ENCODE measurements at places on chromosomes 1 and 21. TPM values are rescaled to one million over a fixed set of nuclear protein-coding genes. Genes with fewer than 3 reads are reported as not detected.

Gene HAO2
- total RNA-seq = not detected

Gene BTBD8
- total RNA-seq = 0.86 TPM

Gene PGLYRP4
- not detected for total RNA-seq

Gene FAAH
- total RNA-seq = 1.3 TPM

Gene NFASC
- 0.75 TPM for total RNA-seq

Gene CATSPERE
- total RNA-seq = 0.26 TPM

Gene TRPM2
- not detected for total RNA-seq

Gene TPTE
- not detected for total RNA-seq

Gene SLC44A3
- not detected for total RNA-seq

Gene LMOD1
- total RNA-seq = not detected

DNA sequence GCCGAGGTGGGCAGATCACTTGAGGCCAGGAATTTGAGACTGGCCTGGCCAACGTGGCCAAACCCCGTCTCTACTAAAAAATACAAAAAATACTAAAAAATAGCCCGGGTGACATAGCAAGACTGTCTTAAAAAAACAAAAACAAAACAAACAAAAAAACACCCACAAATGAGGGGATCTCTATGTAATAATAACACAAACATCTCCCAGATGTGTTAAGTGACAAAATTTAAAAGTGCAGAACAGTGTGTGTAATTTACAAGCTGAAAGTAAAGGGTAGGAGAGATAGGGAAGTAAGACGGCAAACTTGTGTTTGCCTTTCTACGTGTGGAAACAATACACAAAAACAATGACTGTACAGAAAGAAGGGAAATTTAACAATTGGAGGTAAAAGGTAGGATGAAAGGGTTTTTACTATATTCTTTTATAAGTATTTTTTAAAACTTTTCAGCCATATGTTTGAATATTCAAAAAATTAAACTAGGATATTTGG, 36.3 kb downstream of the ARID4B start:
- DNase-seq = no peak

GRCh38 chr21:39788383-39788782, 43.4 kb downstream of the IGSF5 start:
- peak; percentile 48 for DNase-seq

GRCh38 chr1:47569261-47569660, 131.4 kb downstream of the FOXD2 start:
- DNase-seq = no peak

DNA sequence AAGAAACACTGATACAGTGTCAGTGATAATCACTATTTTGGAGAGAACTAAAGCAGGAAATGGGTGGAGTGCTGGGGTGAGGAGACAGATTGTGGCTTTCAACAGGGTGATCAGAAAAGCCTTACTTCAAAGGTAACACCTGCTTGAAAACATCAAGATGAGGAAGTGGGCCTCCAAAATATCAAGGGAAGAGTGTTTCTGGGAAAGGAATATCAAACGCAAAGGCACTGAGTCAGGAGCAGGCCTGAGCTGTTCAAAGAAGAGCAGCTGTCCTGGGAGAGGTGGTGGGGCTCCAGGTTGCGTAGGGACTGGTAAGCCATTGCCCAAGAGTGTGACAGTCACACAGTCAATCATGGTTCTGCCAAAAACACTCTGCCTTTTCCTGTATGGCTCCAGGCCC, 47.1 kb upstream of the ATP1A1 start:
- DNase-seq = peak; percentile 51

- DNase-seq = peak; percentile 86
Measured at GRCh38 chr1:2044510-2045319, 5.5 kb upstream of the PRKCZ start.

DNA sequence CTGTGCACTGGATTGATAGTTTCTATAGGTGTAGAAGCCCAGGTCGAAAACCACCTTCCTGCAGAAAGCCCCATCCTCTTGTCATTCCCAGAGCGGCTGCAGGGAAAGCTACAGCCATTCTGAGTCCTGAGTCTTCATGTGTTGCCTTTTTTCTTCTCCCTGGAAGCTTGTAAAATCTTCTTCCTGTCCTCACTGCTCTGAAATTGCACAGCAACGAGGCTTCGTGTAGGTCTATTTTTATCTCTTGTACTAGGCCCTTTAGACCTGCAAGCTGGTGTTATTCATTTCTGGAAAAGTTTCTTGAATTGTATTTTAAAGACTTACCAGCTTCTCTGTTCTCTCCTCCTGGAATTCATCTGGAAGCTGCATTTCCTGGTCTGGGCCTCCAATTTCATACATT, 44.2 kb upstream of the ETS2 start:
- DNase-seq = no peak

DNA sequence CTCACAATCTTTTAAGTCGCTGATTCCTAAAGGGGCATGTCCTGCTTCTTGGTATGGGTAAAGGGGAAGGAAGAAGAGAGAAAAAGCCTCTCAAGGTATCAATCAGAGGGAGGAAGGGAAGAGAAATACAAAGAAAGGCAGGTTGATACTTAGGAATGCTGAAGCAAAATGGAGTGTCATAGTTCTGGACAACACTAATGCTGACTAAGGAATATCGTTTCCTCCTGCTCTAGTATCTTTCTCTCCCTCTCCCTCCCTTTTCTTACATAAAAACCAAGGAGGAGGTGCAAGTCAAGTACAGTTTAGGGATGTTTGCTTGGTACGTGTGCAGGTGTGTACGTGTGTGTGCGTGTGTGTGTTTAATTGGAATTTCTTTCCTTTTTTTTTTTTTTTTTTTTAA, 44.9 kb upstream of the IL12RB2 start:
- DNase-seq = no peak

DNA sequence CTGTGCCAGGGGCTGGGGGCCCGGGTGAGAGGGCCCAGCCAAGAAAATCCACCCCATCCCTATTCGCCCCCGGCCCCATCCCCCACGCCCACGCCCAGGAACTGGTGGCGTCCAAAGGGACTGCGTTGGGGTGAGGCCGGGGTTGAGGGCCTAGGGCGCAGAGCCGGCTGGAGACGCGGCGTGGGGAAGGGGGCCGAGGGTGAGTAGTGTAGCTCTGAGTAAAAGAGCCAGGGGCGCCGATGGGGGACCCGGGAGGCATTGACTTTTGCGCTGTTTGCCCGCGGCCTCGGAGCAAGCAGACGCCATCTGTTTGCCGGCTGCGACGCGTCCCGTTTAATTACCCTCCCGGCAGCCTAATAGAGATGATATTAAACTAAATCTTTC, 3.5 kb upstream of the DMRTA2 start:
- no peak for DNase-seq

GRCh38 chr1:25684216-25684965, 67.8 kb downstream of the MAN1C1 start:
- DNase-seq = no peak

- no peak for DNase-seq
Measured at GRCh38 chr1:184019069-184019468, 18.5 kb downstream of the COLGALT2 start.

DNA sequence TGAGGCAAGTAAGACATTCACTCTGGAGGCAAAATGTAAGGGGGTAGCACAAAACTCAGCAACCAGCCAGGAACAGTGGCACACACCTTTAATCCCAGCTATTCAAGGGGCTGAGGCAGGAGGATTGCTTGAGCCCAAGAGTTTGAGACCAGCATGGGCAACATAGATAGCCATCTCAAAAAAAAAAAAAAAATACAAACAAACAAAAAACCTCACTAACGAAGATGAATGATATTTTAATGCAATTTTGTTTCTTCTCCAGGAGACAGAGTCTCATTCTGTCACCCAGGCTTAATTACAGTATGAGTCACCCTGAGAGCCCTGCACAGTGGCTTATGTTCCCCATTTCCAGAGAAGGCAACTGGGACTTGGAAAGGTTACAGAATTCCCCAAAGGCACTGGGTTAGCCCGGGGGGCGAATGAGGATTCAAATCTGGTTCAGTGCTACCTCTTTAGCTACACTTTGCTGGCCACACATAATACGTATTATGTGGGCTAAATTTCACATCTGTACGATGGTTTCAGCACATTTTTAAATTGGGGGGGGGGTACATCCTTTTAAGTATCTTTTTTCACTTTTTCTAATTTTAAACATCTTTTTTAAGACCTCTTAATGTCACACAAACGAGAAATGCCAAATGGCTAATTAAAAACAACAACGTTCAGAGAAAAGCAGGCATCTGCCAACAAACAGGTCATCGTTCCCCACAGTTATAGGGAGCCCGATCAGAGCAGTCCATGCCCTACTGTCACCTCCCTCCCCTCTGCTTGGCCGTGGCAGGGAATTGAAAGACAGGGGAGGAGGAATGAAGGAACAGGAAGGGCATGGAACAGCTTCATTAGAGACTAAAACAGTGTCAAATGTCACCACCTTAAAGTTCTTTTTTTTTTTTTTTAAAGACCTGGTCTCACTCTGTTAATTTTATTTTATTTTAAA, 3.5 kb downstream of the CELA2A start:
- no peak for DNase-seq

DNA sequence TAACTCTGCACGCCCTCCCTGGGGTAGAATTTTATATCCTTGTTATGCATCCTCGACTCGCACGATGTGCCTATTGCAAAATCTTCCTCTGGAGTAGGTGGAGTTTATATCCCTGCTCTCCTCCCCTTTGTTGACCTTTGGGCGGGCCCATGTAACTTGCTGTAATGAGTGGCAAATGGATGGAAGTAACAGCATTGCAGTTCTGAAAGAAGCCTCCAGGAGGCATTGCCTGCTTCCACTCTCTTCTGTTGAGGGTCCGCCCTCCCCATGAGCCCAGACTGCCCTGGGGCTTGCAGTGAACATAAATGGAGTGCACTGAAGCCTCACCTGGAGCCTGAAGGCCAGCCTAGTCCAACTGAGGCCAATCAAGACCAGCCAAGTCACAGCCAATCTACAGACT, 62.2 kb upstream of the GRIK3 start:
- DNase-seq = peak; percentile 79

DNA sequence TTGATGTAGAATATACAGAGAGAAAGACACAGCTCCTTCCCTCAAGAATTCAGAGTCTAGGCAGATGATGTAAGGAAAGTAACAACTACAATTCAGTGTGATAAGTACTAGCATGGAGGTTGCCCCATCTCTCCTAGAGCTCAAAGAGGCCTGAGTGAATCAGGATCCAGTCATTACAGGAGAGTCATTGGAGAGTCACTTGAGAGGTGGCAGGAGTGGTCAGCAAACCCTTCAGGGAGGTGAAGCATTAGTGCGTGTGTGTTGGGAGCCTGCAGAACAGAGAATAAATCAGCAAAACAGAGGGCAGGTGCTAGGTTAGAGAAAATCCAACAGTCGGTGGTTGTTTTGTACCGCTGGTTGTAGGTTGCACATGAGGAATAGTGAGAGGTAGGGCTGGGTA, 46.1 kb downstream of the GRIK1 start:
- DNase-seq = no peak

GRCh38 chr1:92484472-92485380, 2.0 kb downstream of the GFI1 start:
- DNase-seq = peak; percentile 92

GRCh38 chr1:64624218-64624713, 120.6 kb upstream of the RAVER2 start:
- no peak for DNase-seq

GRCh38 chr1:9654051-9654833, 2.7 kb downstream of the PIK3CD start:
- DNase-seq = peak; percentile 89

DNA sequence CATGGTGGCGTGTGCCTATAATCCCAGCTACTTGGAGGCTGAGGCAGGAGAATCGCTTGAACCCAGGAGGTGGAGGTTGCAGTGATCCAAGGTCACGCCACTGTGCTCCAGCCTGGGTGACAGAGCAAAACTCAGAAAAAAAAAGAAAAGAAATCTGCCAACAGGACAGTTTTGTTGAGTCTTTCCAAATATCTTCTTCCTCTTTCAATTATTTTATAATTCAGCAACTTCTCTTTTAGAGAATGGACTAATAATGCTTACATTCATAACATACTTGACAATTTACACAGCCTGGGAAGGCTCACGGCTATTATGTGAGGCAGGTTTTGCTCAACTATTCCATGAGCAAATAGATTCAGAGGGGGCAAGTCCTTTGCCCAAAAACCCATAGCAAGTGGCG, 18.1 kb downstream of the CNR2 start:
- no peak for DNase-seq

DNA sequence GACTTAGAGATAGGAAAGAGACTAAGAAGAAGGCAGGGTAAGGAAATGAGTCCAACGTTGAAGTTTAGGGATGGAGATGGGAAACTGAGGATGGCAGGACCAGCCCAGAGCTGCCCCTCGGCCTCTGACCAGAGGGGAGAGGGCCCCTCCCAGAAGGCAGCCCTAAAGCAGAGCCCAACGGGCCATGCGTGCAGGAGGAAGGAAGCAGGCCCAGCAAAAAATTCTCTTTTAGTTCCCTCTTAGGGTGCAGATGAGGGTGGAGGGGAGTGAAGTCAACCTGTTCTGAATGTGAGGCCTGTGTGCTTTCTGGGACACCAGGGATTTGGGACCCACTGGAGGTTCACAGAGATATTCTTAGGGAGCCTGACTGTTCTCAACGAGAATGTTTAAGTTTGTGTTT, 225.4 kb downstream of the RHOU start:
- DNase-seq = no peak
